Placental pericyte (primary cell): ENCODE measurements at places on chromosomes 6 and 20. TPM values are rescaled to one million over a fixed set of nuclear protein-coding genes. Genes with fewer than 3 reads are reported as not detected.

Gene ERVFRD-1
- total RNA-seq: 0.22 TPM in 1 of 2 replicates, not detected in the other

Gene FIG4
- 13.1 and 18.6 TPM in 2 replicates for total RNA-seq

Gene TNF
- under 0.01 and 0.29 TPM in 2 replicates for total RNA-seq

Gene WFDC10B
- total RNA-seq: not detected in 2 replicates

Gene GLP1R
- not detected in 2 replicates for total RNA-seq

Gene EPHA7
- under 0.01 and 1.9 TPM in 2 replicates for total RNA-seq

Gene GSTA5
- not detected in 2 replicates for total RNA-seq

Gene AAR2
- total RNA-seq: 22.8 and 36.1 TPM in 2 replicates

Gene RAET1L
- total RNA-seq: not detected in 2 replicates

Gene PROCR
- total RNA-seq: 30.5 and 48.8 TPM in 2 replicates
